Stimulated activated CD4-positive, alpha-beta T cell treated with anti-CD3 and anti-CD28 coated beads, Interleukin-15, amount 100 ng/mL, for 48 hours (primary cell): ENCODE measurements at places on chromosomes 1 and 21.
A peak's percentile ranks its signal among the peaks of the same experiment; 100 is the strongest.

- DNase-seq: no peak
Observed at GRCh38 chr21:17536381-17536780, 23.5 kb downstream of the CXADR start.

GRCh38 chr1:204277563-204278219 lies 63.9 kb upstream of the GOLT1A start:
- DNase-seq: no peak

- DNase-seq: no peak
Observed at GRCh38 chr1:21956720-21957552, 19.8 kb upstream of the HSPG2 start.

DNA sequence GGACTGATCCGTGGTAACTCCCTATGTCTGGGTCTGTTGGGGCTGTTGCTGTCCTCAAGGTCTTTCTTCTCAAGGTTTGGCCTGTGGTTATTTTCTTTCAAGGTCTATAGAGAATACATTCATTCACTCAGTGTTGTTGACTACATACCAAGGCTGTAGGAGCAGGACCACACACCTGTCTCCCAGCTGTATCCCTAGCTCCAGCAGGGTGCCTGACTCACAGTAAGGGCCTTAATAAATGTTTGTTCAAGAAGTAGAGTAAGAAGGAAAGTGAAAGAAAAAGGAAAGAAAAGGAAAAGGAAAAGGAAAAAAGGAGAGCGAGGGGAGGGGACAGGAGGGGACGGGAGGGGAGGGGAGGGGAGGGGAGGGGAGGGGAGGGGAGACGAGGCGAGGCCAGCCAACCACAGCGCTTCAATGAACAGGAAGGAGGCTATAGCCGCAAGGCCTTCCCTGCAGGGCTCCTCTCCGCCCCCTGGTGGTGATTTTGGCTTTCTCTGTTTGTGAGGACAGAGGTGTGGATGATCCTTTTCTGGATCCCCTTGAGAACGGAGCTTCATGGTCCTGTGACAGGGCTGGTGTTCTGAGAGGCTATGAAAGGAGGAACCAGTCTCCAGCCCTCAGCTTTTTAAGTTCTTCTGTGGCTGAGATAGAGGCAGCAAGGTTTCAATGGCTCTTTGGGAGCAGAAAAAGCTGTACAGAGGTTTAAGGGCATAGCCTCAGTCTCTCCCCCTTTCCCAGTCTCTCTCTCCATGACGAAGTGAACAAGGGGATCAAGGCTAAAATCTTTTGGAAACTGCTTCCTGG lies 30.6 kb upstream of the LCE5A start:
- DNase-seq: peak; percentile 65

GRCh38 chr1:203172184-203173010 lies 3.2 kb downstream of the MYBPH start:
- peak; percentile 14 for DNase-seq

DNA sequence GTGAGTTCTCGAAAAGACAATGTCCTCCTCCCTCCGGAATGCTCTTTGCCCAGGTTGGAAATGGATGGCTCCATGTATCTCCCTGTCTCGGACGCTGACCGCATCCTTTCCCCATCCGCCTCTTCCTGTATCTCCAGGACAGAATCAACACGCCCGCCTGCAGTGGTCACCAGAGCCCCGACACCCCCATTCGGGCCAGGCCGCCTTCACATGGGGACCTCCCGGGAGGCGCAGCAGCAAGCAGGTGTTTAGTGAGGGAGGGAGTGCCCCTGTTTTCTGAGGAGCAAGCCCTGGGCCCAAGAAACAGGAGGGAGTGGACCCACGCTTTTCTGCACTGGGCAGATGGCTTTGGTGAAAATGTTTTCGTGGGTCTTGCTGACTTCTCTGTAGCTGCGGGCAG lies 83.5 kb upstream of the TTC34 start:
- DNase-seq: no peak

GRCh38 chr1:4984841-4985240 lies 330.4 kb downstream of the AJAP1 start:
- DNase-seq: no peak

DNA sequence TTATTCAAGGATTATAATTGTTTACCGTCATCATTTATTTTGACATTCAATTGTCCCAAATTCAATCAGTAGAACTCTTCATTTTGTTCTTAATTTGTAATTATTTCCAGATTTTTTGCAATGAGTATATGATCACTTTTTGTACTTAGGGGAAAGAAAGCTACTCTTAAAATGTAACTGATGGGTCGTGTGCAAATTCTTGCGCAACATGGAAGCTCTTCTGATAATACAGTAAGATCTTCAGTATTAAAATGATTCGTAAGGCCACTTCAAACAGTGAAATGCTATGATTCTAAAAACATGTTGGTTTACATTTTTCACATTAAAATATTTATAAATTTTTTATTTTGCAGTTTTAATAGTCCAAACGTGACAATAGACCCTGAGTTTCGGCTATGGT lies 63.4 kb downstream of the LBR start:
- no peak for DNase-seq

GRCh38 chr1:19450811-19451515 lies 34.4 kb downstream of the CAPZB start:
- no peak for DNase-seq

DNA sequence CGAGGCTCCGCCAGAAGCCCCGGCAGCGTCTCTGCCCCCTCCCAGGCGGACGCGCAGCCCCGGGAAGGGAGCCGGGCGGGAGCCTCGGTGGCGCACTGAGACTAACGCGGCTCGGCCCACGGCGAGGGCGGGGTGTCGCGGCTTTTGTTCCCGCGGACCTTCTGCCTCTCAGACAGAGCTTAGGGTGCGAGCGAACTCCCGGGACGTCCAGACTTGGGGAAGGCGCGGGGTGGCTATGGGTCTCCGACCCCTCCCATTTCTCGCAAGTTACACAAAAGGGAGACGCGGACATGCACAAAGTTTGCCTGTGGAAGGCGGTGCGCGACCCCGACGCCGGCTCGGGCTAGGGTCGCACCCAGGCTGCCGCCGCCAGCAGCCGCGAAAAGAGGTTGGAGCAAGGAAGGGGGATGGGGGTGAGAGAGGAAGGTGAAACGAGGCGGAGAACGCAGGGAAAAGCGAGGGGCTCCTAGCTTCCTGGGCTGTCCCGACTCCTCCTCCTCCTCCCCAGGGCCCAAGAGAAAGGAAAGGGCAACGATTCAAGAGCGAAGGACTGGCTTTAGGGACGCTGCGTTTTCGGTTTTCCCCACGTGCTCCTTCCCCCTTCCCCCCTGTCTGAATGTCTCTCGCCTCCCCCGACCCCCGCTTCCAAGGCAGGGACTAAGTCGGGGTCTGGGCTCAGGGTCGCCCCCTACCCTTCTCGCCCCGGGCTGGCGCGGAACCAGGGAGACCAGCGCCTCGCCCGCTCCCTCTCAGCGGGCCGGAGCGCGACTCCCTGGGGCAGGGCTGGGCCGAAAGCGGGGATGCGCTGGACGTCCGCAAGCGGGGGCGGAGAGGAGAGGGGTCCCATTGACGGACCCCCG lies 729 bp downstream of the APP start:
- peak; percentile 42 for DNase-seq

GRCh38 chr1:165501330-165501969 lies 42.4 kb upstream of the LRRC52 start:
- no peak for DNase-seq

GRCh38 chr21:25506261-25506660 lies 101.0 kb downstream of the MRPL39 start:
- DNase-seq: no peak

DNA sequence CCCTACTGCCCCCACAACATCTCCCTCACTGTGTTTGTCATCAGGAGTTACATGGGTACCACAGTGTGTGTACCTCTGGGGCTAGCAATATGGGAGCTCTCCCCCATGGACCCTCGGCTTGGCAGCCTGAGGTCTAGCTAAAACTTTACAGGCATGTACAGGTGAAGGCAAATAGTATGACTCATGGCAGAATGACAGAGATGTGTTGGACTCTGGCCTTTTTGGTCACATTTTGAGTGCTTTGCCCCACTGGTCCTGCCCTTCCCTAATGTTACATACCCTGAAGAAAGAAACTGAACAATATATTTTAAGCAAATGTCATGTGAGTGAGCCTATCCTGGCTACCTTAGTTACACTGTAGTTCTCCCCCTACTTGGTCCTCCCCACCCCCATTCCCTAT lies 124.0 kb downstream of the NGF start:
- DNase-seq: no peak

DNA sequence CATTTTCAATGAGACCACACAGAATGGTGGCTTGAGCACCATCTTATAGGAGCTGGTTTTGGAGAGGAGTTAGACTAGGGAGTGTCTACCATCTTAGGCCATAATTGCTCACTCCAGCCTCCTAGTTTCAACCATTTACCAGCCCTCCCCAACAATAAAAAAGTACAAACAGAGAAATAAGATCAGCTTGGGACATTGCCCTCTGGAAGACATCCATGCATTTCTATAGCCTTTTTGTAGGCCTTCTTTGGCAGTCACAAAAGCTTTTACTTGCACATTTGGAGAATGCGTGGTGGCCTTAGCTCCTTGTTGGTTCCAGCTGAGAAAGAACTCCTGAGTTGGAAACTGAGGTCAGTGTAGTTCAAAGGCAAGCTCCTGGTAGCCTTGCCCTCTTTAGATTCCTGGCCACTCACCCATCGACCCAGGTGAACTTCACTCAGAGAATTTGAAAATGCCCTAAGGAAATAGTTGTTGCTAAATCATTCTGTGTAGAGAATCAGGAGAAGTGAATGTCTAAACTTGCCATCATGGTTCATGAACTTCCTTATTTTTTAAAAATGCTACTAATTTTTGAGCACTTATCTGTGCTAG lies 301.7 kb upstream of the PROX1 start:
- DNase-seq: no peak

DNA sequence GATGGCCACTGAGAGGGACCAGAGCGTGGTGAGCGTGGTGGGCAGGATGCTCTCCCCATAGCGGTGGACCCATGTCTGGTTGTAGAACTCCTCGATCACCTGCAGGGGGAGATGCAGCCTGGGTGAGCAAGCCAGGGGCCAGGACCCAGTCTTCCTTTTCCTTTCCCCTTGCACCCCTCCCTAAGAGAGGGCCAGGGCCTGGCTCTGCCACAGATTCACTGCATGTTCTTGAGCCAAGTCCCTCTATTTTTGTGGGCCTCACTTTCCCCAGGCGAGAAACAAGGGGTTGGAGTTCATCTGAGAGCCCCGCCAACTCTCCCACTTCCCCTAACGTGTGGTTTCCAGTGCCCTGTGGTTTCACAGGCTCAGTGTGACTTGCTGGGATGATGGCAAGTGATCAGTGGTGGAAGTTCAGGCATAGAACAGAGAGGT lies 27.5 kb downstream of the SLC2A1 start:
- DNase-seq: no peak

DNA sequence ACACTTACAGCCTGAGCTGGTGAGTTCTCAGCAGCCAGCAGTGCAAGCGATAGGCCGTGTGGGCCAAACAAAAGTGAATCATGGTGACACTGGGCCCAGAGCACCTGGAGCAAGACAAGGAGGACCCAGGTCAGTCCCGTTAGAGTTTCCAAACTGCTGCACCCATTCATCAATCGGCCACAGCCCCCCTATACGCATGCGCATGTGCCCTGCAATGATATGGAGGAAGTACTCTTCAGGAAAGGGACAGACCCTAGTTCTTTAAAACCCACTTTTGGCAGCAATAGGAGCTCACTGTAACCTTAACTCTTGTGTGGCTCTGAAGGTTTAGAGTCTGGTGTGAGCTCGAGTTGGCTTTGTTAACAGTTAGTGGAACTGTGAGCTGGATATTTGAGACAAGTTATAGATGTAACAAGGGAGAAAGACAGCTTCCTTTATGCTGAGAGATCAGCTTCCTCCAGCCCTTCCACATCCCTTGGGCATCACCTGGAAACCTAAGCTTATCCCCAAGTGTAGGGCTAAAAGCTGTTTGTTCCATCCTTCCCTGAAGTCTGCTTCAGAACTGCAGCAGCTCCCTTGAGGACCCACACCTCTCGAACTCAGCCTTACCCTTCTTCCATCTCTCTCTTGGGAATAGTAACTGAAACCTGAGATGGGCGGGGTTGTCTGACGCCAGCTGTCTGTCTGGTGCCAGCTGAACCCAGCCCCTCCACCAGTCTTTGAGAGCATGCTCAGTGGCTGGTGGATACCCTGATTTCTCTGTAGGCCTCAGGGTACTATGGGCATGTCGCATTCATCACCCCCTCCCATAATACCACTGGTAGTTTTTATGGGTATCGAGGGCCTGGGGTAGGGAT lies 17.7 kb downstream of the NMNAT1 start:
- no peak for DNase-seq

DNA sequence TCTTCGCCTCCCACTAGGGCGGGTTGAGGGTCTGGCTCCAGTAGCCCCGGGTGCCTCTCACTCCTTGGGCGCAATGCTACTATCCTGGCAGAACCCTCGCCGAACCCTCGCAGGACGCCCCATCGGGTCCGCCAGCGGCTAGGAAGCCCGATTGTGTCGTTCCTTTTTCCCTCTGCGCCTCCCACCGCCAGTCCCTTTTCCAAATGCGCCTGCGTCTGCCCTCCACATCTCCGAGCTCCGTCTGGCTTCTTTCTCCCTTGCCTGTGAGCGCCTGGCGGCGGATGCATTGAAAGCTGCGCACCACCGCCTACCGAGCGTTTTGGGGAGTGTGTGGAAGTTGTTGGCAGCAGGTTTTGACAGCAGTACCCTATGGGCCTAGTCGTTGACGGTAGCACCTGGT lies 1.0 kb upstream of the DIRAS3 start:
- DNase-seq: no peak

GRCh38 chr1:110293601-110294104 lies 45.5 kb upstream of the RBM15 start:
- DNase-seq: no peak

DNA sequence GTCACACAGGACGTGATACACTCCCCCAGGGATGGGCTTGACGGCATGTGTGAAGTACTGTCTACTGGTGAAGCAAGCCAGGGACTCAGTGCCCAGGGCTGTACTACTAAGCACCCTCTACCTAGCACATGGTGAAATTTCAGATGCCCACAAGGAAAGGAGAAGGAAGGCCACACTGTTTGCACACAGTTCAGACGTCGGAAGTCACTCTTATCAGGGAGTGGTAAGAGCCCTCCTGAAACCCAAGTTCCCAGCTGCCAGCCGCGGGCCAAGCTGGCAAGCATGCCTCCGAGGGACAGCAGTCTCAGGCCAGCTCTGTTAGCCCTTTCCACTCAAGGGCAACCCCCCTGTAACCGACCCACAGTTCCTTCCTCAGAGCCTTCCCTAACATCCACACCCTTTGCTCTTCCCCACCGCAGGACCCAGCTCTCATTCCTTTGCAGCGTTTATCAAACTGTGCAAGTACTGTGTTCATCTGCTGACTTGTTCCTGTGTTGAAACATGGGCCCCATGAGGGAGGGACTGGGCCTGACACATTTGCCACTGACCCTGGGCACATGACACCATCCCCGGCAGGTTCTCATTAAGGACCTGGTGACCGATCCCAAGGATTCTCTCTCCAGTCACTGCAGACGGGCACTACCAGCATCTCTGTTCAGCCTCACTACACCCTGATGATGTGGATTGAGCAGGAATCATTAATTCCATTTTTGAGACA lies 58.5 kb downstream of the SLC66A1 start:
- no peak for DNase-seq

DNA sequence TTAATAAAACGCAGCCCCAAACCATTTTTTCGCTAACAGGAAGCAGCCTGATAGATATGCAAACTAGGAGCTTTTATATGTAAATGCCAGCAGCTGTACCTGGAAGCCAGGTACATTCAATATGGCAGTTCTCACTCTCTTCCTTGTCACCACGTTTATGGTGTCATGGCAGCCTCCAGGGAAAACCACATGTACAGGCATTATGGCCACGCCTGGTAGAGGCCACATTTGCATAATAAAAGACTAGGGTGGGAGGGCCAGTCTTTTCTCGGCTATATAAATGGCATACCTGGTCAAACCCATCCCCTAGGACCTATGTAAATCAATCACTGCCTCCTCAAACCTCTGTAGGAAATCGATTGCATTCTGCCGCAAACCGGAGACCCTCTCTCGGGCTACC lies 247.5 kb downstream of the NEGR1 start:
- no peak for DNase-seq
